ENCODE measurements at places on chromosomes 2 and 18. TPM values are rescaled to one million over a fixed set of nuclear protein-coding genes. Genes with fewer than 3 reads are reported as not detected.

DSG2 gene
- 8.9 TPM for total RNA-seq

PSMA8 gene
- total RNA-seq, result not detected

ERICH2 gene
- total RNA-seq, result not detected

TANC1 gene
- 61.2 TPM for total RNA-seq

GPR35 gene
- total RNA-seq, result 0.23 TPM

CAPN14 gene
- total RNA-seq, result 0.12 TPM

MRPS9 gene
- total RNA-seq, result 19.2 TPM

BAZ2B gene
- total RNA-seq, result 34.3 TPM

ACMSD gene
- total RNA-seq, result not detected

Data from smooth muscle cell of the coronary artery (primary cell).